ENCODE measurements at places on chromosomes 1 and 21.

DNA sequence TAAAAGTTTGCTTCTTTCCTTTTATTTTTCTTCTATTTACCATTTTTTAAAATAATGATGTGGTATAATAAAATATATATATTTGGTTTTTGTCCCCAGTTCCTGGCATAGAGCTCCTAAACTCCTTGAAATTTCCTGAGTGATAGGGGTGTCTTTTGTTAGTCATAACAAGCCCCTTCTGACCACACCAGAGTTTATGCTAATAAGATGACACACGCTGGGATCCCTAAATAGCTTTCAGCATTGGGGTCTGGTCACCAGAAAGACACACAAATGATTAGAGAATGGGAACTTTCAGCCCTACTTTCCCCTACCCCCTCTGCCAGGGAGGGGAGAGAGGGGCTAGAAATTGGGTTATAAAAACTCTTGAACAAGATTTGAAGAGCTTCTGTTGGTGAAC, 56.2 kb downstream of the COL24A1 start:
- DNase-seq = no peak

GRCh38 chr1:58861506-58861905, 77.7 kb upstream of the JUN start:
- DNase-seq = no peak

DNA sequence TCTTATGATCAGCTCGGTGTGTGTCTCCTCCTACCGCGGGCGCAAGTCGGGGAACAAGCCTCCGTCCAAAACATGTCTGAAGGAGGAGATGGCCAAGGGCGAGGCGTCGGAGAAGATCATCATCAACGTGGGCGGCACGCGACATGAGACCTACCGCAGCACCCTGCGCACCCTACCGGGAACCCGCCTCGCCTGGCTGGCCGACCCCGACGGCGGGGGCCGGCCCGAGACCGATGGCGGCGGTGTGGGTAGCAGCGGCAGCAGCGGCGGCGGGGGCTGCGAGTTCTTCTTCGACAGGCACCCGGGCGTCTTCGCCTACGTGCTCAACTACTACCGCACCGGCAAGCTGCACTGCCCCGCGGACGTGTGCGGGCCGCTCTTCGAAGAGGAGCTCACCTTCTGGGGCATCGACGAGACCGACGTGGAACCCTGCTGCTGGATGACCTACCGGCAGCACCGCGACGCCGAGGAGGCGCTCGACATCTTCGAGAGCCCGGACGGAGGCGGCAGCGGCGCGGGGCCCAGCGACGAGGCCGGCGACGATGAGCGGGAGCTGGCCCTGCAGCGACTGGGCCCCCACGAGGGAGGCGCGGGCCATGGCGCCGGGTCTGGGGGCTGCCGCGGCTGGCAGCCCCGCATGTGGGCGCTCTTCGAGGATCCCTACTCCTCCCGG, 1.5 kb downstream of the KCNC4 start:
- DNase-seq = no peak

- no peak for DNase-seq
These were observed 27.4 kb downstream of the URB2 start for GRCh38 chr1:229653420-229653819.

GRCh38 chr21:16258844-16259611, 529.2 kb downstream of the USP25 start:
- no peak for DNase-seq

- no peak for DNase-seq
These were observed 40.3 kb upstream of the LRRC8B start for GRCh38 chr1:89484092-89485038.

DNA sequence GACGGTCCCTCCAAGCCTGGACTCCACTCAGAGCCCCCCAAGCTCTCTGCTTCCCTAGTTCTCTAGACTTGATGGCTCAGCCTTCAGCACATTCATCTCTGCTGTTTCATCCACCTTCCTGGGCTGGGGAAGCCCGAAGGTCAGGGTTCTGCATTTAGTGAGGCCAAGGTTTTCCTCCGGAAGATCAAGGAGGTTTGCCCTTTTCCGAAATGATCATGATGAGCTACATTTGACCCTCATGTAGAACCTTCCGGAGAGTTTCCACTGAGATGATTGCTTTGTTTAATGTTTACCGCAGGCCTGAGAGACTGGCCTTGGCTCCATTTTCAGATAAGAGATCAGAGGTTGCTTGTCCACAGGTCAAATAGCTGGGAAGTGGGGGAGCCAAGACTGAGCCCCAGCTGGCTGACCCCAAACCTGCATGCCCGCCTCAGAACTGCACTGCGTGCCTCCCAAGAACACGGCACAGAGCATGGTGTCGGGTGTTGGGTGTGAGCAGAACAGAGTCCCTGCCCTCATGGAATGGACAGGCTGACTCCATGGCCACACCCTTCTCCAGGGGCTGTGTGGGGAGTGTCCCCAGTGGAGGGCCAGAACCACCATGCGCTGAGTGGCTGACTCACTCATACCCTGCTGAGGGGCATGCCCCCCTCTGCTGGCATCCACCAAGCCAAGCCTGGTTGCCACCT, 200.8 kb upstream of the TMEM51 start:
- no peak for DNase-seq

GRCh38 chr1:233299450-233299849, 3.9 kb upstream of the PCNX2 start:
- DNase-seq = no peak

DNA sequence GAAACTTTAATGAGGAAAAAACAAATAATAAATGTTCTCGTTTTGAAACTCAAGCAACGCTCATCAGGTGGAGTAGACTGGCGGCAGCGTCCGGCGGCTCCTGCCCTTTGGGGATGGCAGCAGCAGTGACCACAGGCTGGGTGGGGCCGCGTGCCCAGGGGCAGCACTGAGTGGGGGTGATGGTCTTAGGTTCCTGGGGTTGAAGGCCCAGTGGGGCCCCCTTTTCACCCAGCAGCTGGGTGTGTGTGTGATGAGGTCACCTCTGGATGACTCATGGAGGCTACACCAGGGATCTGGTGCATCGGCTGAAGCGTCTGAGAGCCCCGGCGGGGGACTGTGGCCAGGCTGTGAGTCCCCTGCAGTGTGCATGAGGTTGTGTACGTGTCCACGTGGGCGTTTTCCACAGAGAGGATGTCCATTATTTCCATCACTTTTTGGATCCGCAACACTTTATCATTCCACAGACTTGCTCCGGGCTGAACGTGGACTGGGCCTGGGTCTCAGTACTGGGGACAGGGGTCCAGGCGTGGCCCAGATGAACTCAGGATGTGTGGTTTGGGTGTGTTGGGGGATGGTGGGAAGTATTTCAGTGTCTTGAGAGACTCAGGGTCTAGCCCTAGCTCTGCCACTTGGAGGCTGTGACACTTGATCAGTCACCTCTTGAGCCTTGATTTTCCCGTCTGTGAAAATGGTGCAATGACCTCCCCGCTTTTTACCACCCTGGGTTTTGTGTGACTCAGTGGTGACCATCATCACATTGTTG, 25.6 kb downstream of the LDLRAP1 start:
- DNase-seq = no peak

GRCh38 chr1:184190616-184191015, 139.1 kb downstream of the TSEN15 start:
- DNase-seq = no peak

DNA sequence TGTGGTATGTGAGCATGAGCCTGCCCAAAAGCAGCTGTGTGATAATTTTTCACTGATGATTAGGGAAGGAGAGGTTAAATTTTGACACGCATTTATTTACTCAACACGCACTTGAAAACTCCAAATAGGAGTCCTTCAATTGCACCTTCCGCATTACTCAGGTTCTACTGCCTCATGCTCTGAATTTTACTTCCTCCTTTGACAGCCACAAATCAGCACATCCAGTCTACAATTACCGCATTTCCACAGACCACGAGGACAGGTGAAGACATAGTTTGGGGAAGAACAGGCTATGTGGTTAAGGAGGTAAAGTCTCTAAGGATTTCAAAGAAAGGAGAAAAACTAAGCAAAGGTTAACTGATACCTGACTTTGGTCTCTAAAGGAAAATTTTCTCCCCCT, 2.6 kb downstream of the CAPN8 start:
- no peak for DNase-seq

Data from cortex of kidney (tissue), 1 donor.